ENCODE measurements at places on chromosomes 2 and 18.

DNA sequence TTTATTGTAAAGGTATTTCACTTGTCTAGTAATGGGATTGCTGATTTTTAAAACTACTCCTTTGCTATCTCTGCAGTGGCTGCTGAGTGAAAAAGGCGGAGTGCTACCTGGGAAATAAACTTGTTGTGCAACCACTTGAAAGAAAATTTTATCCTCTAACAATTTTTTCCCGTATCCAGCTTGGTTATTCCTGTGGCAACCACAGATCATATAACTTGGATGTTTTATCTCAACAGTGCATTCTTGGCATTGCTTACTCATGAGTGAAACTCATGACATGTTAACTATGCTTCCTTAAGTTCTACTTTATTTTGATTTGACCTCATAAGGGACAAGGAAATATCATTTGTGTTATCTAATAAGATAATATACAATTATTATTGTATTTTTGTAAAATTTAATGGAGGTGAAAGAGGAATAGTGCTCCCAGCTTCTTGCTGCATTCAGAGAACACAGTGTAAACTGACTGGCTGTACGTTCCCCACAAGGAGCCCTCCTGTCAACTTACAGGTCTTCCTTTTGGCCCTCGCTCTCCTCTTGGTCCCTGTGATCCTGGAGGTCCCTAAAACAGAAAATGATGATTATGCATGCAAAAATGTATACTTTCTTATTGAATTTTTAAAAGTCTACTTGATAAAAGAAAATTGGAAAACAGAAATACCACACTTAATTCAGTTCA lies 82.7 kb downstream of the COL5A2 start:
- DNase-seq, result no peak

DNA sequence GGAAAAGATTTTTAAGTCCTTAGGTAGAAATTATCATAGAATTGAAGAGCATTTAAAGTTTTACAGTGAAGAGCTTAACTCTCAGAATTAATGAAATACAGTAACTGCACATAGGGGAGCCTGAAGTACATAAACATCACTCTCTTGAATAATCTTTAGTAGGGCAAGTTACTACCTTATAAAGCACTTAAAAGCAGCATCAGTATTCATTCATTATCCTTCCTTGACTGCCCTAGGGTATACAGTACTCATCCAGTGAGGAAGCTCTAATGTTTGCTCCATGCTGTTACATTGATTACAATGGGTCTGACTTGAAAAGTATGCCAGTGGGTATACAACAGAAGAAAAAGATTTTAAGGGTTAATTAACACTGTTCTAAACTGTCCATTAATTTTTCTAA lies 66.5 kb downstream of the ATF2 start:
- no peak for DNase-seq

- DNase-seq, result no peak
Observed at GRCh38 chr2:3462493-3463104, 56.7 kb downstream of the ADI1 start.

DNA sequence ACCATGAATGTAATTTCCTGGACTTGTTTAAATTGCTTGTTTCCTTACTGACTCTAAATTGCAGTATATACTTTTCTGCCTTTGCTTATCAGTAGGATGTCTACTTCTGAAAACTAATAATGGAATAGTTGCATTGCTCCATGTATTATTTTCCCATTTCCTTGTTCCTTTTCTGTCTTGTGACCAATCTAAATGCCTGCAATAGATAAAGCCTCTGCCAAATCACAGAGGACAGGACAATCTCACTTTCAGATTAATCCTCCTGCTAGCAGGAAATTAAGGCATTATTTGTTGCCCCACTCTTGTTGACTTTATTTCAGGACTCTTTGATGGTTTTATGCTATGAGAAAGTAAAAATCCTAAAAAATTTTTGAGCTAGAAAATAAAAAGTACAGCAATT lies 4.7 kb upstream of the ESCO1 start:
- no peak for DNase-seq

GRCh38 chr2:8538531-8538930 lies 143.3 kb upstream of the ID2 start:
- no peak for DNase-seq

- peak; percentile 55 for DNase-seq
Observed at GRCh38 chr18:79961527-79962291, 2.7 kb upstream of the HSBP1L1 start.

- no peak for DNase-seq
Observed at GRCh38 chr2:63301481-63301880, 250.9 kb downstream of the OTX1 start.

- DNase-seq, result no peak
Observed at GRCh38 chr2:169047256-169048250, 16.4 kb upstream of the ABCB11 start.

- DNase-seq, result no peak
Observed at GRCh38 chr2:239818531-239819011, 206.6 kb downstream of the NDUFA10 start.

DNA sequence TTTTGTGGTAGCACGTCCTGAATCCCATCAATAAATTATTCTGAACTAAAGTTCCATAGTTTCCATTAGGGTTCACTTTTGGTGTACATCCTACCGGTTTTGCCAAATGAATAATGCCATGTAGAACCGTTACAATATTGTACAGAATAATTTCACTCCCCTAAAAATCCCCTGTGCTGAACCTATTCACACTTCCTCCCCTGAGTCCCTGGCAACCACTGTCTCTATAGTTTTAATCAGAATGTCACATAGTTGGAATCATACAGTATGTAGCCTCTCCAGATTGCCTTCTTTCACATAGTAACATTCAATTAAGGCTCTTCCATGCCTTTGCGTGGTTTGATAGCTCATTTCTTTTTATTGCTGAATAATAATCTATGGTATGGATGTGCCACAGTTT lies 9.6 kb upstream of the CASP8 start:
- no peak for DNase-seq

DNA sequence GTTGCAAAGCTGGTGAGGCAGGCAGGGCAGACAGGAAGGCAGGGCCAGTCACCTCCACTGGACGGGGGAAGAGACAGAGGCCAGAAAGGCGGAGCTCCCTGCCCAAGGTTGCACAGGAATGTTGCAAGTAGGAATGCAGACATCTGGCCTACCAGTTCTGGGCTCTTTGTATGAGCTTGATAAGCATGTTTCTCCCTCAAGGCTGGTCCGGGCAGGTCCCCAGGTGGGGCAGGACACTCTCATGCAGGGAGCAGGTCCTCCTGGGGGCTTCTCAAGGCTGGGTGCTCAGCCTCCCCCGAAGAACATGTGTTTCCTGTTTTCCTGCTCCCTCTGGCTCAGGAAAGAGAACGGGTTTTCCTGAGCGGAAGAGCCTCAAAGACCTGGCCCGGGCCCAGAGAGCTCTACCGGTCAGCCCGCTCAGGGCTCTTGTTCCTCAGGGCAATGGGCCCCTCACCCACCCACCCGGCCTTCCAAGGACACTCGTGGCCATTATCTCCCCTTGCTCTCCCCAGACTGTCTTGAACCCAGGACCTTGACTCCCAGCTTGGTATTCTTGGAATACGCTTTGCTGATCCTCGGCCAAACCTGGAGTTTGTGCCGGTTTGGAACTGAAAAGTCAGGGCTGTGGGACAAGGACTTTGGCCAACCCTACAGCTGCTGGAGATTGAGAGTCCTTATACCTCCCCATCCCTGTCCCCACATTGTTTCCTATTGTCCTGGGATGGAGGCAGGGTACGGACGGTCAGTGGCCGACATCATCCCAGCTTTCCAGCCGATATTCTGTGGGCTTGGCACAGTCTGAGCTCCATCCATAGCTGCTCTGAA lies 87.7 kb upstream of the HAAO start:
- DNase-seq, result peak; percentile 59

GRCh38 chr18:29164993-29165599 lies 988.2 kb upstream of the CDH2 start:
- DNase-seq, result no peak

DNA sequence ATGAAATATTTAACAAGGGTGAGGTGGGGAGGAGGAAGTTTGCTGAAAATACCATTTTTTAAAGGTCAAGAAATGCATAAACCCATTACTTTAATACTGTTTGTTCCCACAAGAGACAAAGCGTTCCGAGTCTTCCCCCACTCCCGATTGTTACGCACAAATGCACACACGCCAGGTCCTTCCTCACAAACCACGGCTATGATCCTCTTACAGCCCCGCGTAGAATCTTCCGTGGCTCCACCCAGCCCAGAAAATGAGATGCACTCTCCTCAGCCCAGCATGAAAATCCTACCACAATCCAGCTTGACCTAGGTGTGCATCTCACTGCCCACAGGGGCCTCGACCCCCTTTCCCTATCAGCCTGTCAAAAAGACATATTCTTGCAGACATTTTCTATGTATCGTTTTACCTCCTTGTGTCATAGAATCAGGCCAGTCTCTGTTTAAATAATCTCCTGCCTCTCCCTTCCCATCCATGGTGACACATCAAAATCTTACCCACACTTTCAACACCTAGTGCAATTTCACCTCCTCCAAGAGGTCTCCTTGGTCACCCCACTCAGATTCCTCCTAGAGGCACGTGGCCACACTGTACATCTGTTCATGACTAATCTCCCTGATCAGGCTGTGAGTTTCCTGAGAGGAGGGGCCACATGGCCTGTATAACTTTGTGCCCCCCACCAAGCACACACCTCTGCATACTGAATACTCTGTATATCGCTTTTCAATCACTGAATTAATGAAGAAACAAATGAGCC lies 491.0 kb upstream of the KLHL29 start:
- DNase-seq, result no peak

- no peak for DNase-seq
Observed at GRCh38 chr2:215479536-215480240, 43.8 kb upstream of the FN1 start.

DNA sequence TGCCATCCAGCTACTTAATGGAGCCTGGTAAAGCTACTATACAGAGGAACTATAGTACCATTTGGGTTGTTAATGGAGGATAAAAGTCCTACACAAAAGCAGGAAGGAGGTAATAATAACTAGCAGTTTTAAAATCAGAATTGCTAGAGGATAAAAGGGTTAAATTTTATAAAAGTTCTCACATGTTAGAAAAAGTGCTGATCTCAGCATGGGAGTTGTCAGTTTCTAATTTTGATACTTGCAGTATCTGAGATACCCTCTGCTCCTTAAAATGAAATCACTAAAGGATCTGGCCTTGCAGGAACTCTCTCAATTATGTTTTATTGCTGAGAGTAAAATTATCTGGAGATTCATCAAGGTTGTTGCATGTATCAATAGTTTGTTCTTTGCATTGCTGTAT lies 272.2 kb upstream of the GYPC start:
- DNase-seq, result no peak

- DNase-seq, result peak; percentile 23
Observed at GRCh38 chr18:49399003-49399402, 61.4 kb downstream of the DYM start.

Data from KBM-7 (cell line).